ENCODE measurements at places on chromosomes 13 and 19. TPM values are rescaled to one million over a fixed set of nuclear protein-coding genes. Genes with fewer than 3 reads are reported as not detected.

DNA sequence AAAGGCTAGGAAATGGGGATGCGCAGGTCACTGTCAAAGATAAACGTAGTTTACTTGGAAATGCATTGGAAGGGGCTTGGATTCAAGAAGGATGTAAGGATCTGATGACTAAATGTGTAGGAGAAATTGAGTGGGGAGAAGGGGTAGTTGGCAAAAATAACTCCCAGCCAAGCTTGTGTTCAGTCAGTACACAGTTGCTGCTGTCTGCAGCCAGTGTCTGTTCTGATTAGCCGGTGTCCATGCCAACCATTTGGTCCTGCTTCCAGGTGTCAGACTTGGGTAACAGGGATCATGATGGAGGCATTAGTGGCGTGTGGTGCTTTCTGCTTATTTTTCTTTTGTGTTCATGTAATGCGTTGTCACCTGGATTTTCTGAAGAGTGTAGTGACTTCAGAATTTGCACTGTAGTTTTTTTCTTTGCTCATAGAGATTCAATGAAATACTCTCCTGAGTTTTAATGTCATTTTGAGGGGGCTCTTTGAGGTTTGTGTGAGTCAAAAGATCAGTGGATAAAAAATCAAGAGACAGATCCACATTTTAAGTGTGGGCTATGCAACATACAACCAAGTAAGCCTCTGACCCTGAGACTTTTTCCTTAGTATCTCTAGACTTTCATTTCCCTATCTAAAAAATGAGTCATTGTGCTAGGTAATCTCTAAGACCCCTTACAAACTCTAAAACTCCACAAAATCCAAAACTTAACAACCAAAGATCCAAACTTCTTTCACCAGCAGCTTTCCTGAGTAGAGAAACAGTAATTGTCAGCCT is 103.9 kb downstream of the WDFY2 start:
- H3K27me3 ChIP-seq = no peaks in the 10 kb centered on the region
- peak overlapping the region; percentile 72 for H3K27ac ChIP-seq
- peaks cover 22% of the 10 kb centered on the region for H3K4me1 ChIP-seq

DNA sequence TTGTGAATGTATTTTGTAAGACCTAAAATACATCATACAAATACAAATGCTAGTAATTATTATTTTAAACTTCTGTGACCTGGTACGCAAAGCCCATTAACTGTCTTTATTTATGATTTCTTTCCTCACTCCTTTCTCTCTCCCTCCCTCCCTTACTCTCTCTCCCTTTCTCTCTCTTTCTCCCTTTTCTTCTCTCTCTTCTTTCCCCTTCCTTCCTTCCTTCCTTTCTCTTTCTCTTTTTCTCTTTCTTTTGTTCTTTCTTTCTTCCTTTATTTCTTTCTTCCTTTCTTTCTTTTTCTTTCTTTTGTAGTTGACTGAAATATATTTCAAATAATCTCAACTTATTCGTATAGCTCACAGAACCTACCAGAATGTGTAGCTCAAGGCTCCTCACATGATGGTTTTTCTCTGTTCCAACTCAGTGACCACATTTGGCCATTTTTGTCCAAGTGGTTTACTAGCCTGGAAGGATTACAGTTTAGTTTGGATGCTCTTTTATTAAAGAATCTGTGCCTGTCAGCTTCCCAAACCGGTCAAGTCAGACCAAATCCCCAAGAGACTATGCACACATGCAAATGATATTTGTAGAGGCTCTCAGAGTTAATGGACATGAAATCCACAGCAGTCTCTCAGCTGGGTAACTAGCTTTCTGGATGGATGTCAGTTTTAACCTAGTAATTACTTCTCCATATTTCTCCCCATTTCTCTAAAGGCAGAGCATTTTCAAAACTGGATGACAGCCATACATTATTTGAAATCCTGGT is 71.7 kb downstream of the POSTN start:
- H3K27ac ChIP-seq = no peak overlapping the region
- no peaks in the 10 kb centered on the region for H3K4me1 ChIP-seq
- no peak for DNase-seq

DNA sequence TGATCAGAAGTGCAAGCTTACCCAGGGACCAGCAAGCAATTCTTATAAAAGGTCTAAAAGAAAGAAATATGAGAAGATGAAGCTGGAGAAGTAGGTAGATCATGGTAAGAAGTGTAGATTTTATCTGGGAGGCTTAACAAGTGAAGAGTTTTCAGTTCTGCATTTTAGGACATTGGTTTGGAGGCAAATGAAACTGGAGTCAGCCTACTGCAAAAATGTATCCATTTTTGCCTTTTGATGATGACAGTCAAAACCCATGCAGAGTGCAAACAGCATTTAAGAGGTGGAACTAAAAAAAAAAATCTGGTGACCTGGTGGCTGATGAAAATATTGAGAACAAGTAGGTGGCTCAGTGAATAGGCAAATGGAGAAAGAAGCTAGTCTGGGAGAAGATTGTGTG is 216.9 kb downstream of the DNAJC15 start:
- H3K27ac ChIP-seq = no peak overlapping the region
- peaks cover 27% of the 10 kb centered on the region for H3K27me3 ChIP-seq
- DNase-seq = no peak
- H3K4me3 ChIP-seq = no peak overlapping the region
- peaks cover 2% of the 10 kb centered on the region for H3K36me3 ChIP-seq

- peak overlapping the region; percentile 91 for H3K27ac ChIP-seq
- peaks cover 57% of the 10 kb centered on the region for H3K4me1 ChIP-seq
- no peak for DNase-seq
- H3K27me3 ChIP-seq = no peaks in the 10 kb centered on the region
Measured at GRCh38 chr19:2239771-2240770, 3.4 kb downstream of the SF3A2 start.

GRCh38 chr13:109233293-109233692 is 553.1 kb downstream of the IRS2 start:
- H3K27ac ChIP-seq = no peak overlapping the region
- no peak overlapping the region for H3K4me3 ChIP-seq
- H3K27me3 ChIP-seq = peaks cover 13% of the 10 kb centered on the region
- DNase-seq = no peak

DNA sequence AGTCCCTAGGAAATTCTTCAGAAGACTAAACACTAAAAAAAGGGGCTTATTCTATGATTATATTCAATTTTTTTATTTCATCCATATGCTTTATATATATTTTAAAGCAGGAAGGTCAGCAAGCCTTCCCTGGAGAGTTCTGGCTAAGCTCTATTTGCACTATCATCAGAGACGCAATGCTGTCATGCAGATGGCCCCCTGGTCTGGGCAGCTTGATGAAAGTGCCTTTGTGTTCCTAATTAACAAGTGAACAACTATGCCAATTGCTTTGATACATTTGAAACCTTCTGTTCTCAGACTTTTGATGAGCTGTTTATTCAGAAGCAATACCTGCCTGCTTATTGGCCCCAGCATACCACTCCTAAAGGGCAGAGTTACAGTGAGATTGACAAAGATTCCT is 1344.6 kb downstream of the OLFM4 start:
- H3K36me3 ChIP-seq = no peaks in the 10 kb centered on the region
- no peak overlapping the region for H3K4me3 ChIP-seq
- no peak overlapping the region for H3K27ac ChIP-seq
- DNase-seq = no peak
- no peaks in the 10 kb centered on the region for H3K4me1 ChIP-seq

GRCh38 chr19:19740755-19741154 is 7.8 kb upstream of the ZNF14 start:
- no peak overlapping the region for H3K4me3 ChIP-seq
- no peaks in the 10 kb centered on the region for H3K27me3 ChIP-seq
- no peaks in the 10 kb centered on the region for H3K4me1 ChIP-seq
- no peak overlapping the region for H3K27ac ChIP-seq
- no peaks in the 10 kb centered on the region for H3K36me3 ChIP-seq

- peaks cover 6% of the 10 kb centered on the region for H3K27me3 ChIP-seq
- no peaks in the 10 kb centered on the region for H3K36me3 ChIP-seq
- no peak overlapping the region for H3K4me3 ChIP-seq
- no peak overlapping the region for H3K27ac ChIP-seq
Measured at GRCh38 chr13:93882086-93882651, 597.3 kb downstream of the DCT start.

DNA sequence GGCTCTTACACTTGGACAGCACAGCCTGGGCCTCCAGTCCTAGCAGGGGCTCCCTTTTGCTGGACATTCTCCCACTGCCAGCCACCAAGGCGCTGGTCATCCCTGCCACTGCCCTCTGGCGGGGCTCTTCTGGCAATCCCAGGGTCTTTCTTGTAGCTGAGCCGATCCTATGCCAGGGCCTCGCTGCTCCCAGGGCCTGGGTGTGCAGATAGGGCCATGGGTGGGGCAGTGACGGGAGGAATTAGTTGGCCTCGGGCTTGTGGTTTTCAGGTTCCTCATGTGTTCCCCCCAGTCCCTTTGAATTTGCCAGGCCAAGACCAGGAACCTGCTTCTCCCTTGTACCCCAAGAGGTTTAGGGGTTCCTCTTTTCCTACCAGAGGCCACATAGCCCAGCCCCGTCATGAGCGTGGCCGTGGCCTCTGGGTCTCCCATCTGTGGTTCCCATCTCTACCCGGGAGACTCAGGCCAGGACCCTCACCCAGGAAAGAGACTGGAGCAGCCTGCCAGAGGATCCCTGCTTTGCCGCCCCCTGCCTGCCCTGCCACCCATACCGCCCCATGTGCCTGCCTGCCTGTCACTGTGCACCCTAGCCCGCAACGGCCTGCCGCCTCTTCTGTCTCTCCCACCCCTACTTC is 26.2 kb downstream of the TMED1 start:
- no peaks in the 10 kb centered on the region for H3K27me3 ChIP-seq
- no peak overlapping the region for H3K4me3 ChIP-seq
- H3K36me3 ChIP-seq = peaks cover 6% of the 10 kb centered on the region

- H3K36me3 ChIP-seq = peaks cover 2% of the 10 kb centered on the region
Measured at GRCh38 chr19:46299004-46299509, 2.2 kb downstream of the HIF3A start.

DNA sequence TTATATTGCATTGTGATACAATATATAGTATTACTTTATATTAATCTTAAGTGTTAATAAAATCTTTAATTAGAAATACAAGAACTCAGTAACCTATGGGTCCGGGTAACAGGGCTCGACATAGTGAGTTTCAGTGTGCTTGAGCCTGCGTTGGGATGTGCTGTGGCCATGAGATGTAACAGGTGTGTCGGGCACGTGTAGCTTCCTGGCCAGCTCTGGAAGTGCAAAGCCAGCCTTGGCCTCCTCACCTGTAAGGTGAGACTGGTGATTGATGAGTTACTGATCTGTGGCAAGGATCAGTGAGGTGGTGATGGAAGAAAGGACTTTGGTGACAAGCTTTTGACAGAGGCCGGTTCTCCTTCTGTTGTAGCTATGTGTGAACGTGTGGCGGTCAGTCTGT is 19.2 kb downstream of the ATP4B start:
- H3K36me3 ChIP-seq = peaks cover 10% of the 10 kb centered on the region
- DNase-seq = no peak
- no peaks in the 10 kb centered on the region for H3K27me3 ChIP-seq
- no peaks in the 10 kb centered on the region for H3K4me1 ChIP-seq

DNA sequence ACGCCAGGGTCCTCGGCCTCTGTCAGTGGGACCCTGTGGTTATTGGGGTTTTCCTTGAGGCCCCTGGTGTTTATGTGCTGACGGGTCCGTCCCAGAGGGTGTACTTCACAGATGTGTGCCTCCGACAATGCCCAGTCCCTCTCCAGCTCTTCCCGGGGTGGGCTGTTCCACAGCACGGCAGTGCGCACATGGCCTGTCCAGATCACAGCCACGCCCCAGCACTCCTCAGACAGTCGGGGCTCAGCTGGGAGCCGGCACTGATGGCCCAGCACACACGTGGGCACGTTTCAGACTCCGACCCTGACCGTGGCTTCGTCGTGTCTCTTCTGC is 16.9 kb upstream of the F7 start:
- H3K36me3 ChIP-seq = peaks cover 2% of the 10 kb centered on the region
- H3K27ac ChIP-seq = no peak overlapping the region
- H3K4me3 ChIP-seq = no peak overlapping the region
- H3K27me3 ChIP-seq = no peaks in the 10 kb centered on the region
- H3K4me1 ChIP-seq = no peaks in the 10 kb centered on the region

GRCh38 chr19:56839652-56840450 is 675 bp downstream of the PEG3 start:
- no peak overlapping the region for H3K27ac ChIP-seq
- no peaks in the 10 kb centered on the region for H3K4me1 ChIP-seq
- no peaks in the 10 kb centered on the region for H3K36me3 ChIP-seq
- H3K4me3 ChIP-seq = no peak overlapping the region

DNA sequence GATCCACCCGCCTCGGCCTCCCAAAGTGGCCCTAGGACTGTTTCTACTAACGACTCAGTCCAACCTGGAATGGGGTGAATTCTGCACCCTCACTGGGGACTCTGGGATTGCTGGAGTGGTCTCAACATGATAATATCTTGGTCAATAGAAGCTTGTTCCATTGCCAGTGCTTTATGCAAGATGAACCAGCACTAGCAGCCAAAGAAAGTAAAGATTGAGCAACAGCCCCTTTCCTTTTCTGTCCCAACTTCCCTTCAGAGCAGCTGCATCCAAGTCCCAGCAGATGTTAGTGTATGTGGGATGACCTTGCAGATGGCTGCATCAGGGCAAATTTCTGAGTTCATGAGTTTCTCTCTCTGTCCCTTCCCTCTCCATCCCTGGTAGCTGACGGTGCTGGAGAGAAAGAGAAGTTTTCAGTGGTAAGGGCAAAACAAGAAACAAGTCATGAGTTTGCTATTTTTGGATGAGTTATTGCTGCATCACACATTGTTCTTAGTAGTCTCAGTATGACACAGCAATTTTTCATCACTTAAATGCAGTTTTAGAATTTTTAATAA is 183.6 kb upstream of the EDNRB start:
- H3K27me3 ChIP-seq = peaks cover 5% of the 10 kb centered on the region
- H3K4me3 ChIP-seq = no peak overlapping the region
- H3K4me1 ChIP-seq = no peaks in the 10 kb centered on the region
- H3K36me3 ChIP-seq = no peaks in the 10 kb centered on the region
- no peak overlapping the region for H3K27ac ChIP-seq

GRCh38 chr19:21587117-21587461 is 81.7 kb downstream of the ZNF429 start:
- H3K36me3 ChIP-seq = no peaks in the 10 kb centered on the region
- DNase-seq = no peak
- H3K27ac ChIP-seq = peak overlapping the region; percentile 67
- H3K4me3 ChIP-seq = peak overlapping the region; percentile 86
- peaks cover 19% of the 10 kb centered on the region for H3K27me3 ChIP-seq

DNA sequence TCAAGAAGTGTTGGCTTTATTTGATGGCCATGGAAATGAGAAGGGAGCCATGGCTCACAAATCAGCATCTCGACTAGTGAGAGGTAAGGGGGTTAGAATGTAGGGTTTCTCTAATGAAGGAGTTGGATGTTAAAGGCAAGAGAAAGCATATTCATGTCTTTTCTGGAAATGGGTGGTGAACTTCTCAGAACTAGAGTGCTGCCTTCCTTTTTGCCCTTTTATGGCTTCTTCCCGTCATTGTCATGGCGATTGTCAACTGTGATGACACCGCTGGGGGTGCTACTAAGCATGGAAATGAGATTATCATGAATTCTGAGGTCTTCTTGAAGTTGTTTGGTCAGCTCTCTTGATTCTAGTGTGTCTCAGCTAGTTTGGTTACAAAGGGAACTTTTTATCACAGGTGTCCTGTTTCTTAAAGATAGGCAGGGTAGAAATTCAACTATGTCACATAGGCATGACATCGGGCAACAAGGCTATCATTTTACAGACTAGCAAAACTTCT is 180.4 kb downstream of the LIG4 start:
- no peak for DNase-seq
- no peaks in the 10 kb centered on the region for H3K36me3 ChIP-seq
- no peak overlapping the region for H3K4me3 ChIP-seq
- no peaks in the 10 kb centered on the region for H3K27me3 ChIP-seq
- no peaks in the 10 kb centered on the region for H3K4me1 ChIP-seq
- no peak overlapping the region for H3K27ac ChIP-seq

GRCh38 chr19:728011-728410 is 19.3 kb downstream of the PALM start:
- H3K4me1 ChIP-seq = peaks cover 2% of the 10 kb centered on the region
- no peak overlapping the region for H3K27ac ChIP-seq

The TNNI3 gene
- not detected for total RNA-seq

The SLC8A2 gene
- total RNA-seq = not detected

The COG6 gene
- 25.7 TPM for total RNA-seq

The FXYD7 gene
- total RNA-seq = 17.1 TPM

The ZFP82 gene
- 1.4 TPM for total RNA-seq

The TBCB gene
- 127 TPM for total RNA-seq

The SH2D3A gene
- total RNA-seq = 43.8 TPM
